Peyer's patch (tissue), 4 donors: ENCODE measurements at places on chromosomes 1 and 21. TPM values are rescaled to one million over a fixed set of nuclear protein-coding genes. Genes with fewer than 3 reads are reported as not detected.

DNA sequence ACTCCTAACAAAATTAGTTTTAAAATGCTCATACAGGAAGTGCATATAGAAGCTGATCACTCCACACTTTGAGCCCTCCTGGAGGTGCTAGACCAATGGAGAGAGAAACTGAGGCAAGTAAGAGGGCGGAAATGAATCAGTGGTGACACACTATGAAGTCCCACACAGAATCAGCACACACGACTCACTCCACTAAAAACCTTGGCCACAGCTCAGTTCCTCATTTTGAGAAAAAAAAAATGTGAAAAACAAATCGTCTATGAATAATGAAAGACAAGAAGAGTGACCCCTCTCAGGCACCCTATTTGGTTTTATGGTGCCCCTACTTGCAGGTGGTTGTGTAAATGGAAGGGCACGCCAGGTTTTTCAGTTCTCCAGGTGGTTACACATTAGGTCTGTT is 675.1 kb upstream of the BRINP3 start:
- no peak for DNase-seq

PALMD gene
- 4.0 TPM for total RNA-seq

GRCh38 chr21:26965907-26966581 is 844 bp downstream of the ADAMTS5 start:
- no peak for DNase-seq

GRCh38 chr1:46203738-46204405 is 738 bp downstream of the LURAP1 start:
- DNase-seq = peak; percentile 26

GRCh38 chr1:25520446-25521061 is 22.9 kb upstream of the LDLRAP1 start:
- DNase-seq = peak; percentile 91

LRRC7 gene
- 1.7 TPM for total RNA-seq

DNA sequence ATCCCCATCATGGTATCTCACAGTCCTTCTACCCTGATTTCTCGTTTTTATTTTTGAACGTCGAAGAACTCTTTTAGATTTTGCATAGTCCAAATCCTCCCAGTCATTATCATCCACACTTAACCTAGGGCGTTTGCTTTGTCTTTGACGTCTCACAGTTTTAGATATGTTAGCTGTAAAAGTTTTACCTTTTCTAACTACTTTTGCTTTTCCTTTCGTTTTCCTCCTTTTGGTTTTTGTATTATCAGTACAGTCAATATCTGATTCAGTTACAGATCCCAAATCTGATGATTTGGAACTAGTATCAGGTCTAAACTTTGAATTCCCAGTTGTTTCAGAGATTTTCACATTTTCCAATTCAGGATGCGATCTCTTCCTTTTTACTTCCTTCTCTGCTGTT is 13.1 kb upstream of the PSMG1 start:
- DNase-seq = no peak

TRABD2B gene
- 0.80 TPM for total RNA-seq

DNA sequence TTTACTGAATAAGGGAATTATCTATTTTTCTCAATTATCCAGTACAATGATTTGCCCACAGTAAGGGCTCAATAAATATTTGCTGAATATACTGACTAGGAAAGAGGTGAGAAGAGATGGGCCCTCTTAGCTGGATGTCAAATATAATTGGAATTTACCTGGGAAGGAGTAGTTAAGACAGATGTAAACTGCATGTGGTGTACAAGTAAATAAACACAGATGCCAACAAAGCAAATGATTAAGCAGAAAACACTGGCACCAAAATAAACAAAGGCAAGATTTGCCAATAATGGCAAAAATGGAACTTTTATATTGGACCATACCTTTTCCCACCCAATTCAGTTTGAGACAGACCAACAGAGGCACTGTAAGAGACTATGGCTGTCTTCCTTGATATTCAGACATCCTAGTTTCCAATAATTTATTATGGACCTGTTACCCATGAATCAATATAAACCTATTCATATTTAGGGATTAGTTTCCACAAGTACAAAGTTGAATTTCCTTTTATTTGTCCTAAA is 7.4 kb downstream of the PNRC2 start:
- DNase-seq = no peak

DNA sequence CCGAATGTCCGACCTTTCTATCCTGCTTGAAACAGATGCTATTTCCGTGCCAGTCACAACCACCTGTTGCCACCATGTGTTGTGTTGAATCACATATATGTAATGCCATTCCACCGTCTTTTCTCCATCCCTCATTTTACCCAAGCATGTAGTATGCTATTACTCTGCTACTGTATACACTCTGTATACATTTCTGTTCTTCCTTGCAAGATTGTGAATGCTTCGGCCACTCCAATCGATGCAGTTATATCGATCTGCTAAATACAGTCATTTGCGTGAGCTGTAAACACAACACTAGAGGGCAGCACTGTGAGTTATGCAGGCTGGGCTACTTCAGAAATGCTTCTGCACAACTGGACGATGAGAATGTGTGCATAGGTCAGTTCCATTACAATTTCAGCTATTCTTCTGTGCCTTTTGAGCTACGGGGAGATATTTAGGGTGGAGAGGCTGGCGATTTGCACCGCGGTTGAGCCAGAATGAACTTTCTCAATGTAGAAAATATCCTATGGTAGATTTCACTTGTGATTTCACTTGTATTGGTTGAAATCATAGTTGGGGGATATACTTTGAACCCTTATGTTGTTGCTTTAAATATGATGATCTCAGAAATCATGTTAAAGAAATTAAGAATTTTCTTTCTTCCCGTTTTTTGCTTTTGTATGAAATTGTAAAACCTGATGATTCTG is 289.8 kb downstream of the NTNG1 start:
- DNase-seq = no peak

- DNase-seq = no peak
These were observed 3.7 kb downstream of the MRPS14 start for GRCh38 chr1:175019524-175019923.

ANKRD35 gene
- total RNA-seq = 0.85 TPM

- no peak for DNase-seq
These were observed 30.0 kb upstream of the OPRD1 start for GRCh38 chr1:28782011-28782410.

GRCh38 chr1:178072326-178072725 is 21.6 kb upstream of the RASAL2 start:
- DNase-seq = no peak

RRP1 gene
- total RNA-seq = 11.1 TPM

- no peak for DNase-seq
These were observed 44.1 kb downstream of the NPHP4 start for GRCh38 chr1:5947978-5948680.

- no peak for DNase-seq
These were observed 20.4 kb upstream of the HPDL start for GRCh38 chr1:45306319-45306718.
